HCT116 (cell line): ENCODE measurements at places on chromosomes 16 and 17.

GRCh38 chr17:74466828-74467184 lies 372 bp downstream of the CD300A start:
- H3K27ac ChIP-seq: no peak overlapping the region
- no peaks in the 10 kb centered on the region for H3K4me1 ChIP-seq
- no peaks in the 10 kb centered on the region for H3K27me3 ChIP-seq
- H3K36me3 ChIP-seq: no peaks in the 10 kb centered on the region
- no peak overlapping the region for H3K4me3 ChIP-seq
- no peak for DNase-seq

GRCh38 chr17:22171631-22172030 lies 479.3 kb downstream of the KCNJ18 start:
- H3K4me3 ChIP-seq: no peak overlapping the region
- no peaks in the 10 kb centered on the region for H3K27me3 ChIP-seq
- H3K27ac ChIP-seq: no peak overlapping the region
- no peaks in the 10 kb centered on the region for H3K36me3 ChIP-seq
- DNase-seq: no peak

- no peaks in the 10 kb centered on the region for H3K4me1 ChIP-seq
- no peak for DNase-seq
- H3K27ac ChIP-seq: no peak overlapping the region
- H3K27me3 ChIP-seq: no peaks in the 10 kb centered on the region
- no peaks in the 10 kb centered on the region for H3K36me3 ChIP-seq
Measured at GRCh38 chr16:64478252-64478906, 643.5 kb downstream of the CDH11 start.

GRCh38 chr17:11950771-11951519 lies 46.3 kb downstream of the ZNF18 start:
- DNase-seq: no peak
- H3K36me3 ChIP-seq: no peaks in the 10 kb centered on the region
- no peaks in the 10 kb centered on the region for H3K27me3 ChIP-seq
- no peak overlapping the region for H3K4me3 ChIP-seq
- no peak overlapping the region for H3K27ac ChIP-seq

- H3K4me3 ChIP-seq: no peak overlapping the region
- DNase-seq: no peak
- H3K27me3 ChIP-seq: no peaks in the 10 kb centered on the region
- H3K4me1 ChIP-seq: peaks cover 6% of the 10 kb centered on the region; the same call in 1 of the 2 replicates
- no peak overlapping the region for H3K27ac ChIP-seq
Measured at GRCh38 chr16:67304020-67304419, 22.5 kb downstream of the KCTD19 start.

DNA sequence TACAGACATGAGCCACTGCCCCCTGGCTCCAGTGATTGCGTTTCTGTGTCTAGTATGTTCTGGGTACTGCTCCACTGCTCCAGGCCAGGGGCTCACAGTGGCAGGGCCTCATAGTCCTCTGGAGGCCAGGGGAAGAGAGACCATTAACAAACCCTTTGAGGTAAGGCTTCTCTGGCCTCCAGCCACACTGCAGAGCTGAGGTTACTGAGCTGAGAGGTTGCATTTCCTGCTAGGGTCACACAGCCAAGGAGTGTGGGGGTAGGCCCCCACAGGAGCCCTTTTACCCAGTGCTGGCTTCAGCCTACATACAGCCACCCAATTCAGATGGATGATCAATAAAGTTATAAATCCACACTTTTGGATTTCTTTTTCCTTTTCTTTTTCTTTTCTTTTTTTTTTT lies 50.4 kb upstream of the DLX4 start:
- H3K4me1 ChIP-seq: peaks cover 31% of the 10 kb centered on the region
- no peaks in the 10 kb centered on the region for H3K36me3 ChIP-seq

DNA sequence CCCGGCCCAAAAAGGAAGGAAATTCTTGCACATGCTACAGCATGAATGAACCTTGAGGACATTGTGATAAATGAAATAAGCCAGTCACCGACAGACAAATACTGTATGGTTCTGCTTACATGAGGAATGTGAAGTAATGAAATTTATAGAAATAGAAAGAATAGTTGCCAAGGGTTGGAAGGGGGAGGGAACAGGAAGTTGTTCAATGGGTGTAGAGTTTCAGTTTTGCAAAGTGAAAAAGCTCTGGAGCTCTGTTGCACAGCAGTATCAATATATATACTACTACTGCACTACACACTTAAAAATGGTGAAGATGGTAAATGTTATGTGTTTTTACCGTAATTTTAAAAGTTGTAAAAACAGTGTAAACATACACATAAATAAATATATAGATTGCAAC lies 43.7 kb downstream of the PKD1L3 start:
- peaks cover 5% of the 10 kb centered on the region; the same call in 1 of the 2 replicates for H3K4me1 ChIP-seq
- no peak overlapping the region for H3K27ac ChIP-seq
- no peaks in the 10 kb centered on the region for H3K36me3 ChIP-seq
- no peaks in the 10 kb centered on the region for H3K27me3 ChIP-seq

DNA sequence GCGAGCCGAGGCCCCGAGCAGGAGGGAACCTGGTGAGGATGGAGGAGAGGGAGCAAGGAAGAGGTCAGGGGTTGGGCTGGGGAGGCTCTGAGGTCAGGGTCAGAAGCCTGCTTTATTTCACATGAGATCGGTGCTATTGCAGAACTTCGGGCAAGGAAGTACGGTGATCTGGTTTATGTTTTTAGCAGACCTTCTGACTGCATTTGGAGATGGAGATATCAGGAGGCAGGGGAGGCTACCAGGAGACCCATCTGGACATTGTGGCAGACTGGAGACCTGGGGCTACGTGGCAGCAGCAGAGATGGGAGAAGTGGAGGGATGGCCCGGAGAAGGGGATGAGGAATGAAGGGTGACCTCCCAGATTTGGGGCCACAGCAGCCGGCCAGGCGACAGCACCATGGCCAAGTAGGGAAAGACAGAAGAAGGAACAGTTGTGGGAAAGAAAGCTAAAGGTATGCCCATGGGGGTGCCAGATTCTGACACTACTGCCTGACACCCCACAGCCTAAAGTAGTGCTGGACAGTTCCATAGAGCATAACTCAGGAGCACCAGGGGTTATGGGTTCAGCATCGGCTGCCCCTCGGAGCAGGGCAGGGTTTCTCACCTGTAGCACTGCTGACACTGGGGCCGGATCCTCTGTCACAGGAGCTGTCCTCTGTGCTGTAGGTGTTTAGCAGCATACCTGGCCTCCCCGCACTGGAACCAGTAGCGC lies 7.4 kb downstream of the CACNG4 start:
- H3K27ac ChIP-seq: no peak overlapping the region
- no peaks in the 10 kb centered on the region for H3K27me3 ChIP-seq
- no peak for DNase-seq
- no peak overlapping the region for H3K4me3 ChIP-seq
- H3K36me3 ChIP-seq: no peaks in the 10 kb centered on the region

GRCh38 chr17:52306314-52306713 lies 147.8 kb upstream of the CA10 start:
- no peak for DNase-seq
- no peak overlapping the region for H3K27ac ChIP-seq
- no peaks in the 10 kb centered on the region for H3K27me3 ChIP-seq
- no peaks in the 10 kb centered on the region for H3K36me3 ChIP-seq

GRCh38 chr17:47663912-47664623 lies 14.3 kb downstream of the KPNB1 start:
- 0 out of 2 replicates have a peak overlapping the region, but pooled peaks have one; percentile 0 for H3K27ac ChIP-seq
- peaks cover 89% of the 10 kb centered on the region for H3K36me3 ChIP-seq
- DNase-seq: peak; percentile 48
- no peaks in the 10 kb centered on the region for H3K4me1 ChIP-seq

DNA sequence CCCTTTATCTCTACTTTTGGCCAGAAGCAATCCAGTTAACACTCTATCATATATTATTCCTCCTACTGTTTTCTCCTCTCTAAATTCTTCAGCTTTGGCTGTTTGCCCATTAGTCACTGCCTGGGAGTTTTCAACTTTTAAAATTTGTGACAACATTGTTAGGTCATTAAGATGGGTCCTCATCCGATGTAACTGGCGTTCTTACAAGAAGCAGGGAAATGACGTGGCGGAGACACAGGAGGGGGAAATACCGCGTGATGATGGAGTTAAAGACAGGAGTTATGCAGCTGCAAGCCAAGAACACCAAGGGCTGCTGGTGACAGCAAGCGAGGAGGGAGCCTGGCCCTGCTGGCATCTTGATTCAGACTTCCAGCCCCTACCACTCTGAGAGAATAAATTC lies 34.8 kb upstream of the CPHXL start:
- H3K4me3 ChIP-seq: no peak overlapping the region
- peaks cover 12% of the 10 kb centered on the region; the same call in 1 of the 2 replicates for H3K27me3 ChIP-seq
- H3K36me3 ChIP-seq: no peaks in the 10 kb centered on the region
- no peak for DNase-seq
- H3K27ac ChIP-seq: no peak overlapping the region

GRCh38 chr17:56481659-56482058 lies 111.8 kb upstream of the NOG start:
- H3K27ac ChIP-seq: no peak overlapping the region
- no peak overlapping the region for H3K4me3 ChIP-seq
- peaks cover 31% of the 10 kb centered on the region; the same call in 1 of the 2 replicates for H3K27me3 ChIP-seq
- H3K36me3 ChIP-seq: no peaks in the 10 kb centered on the region

GRCh38 chr17:50268743-50269275 lies 5.5 kb upstream of the TMEM92 start:
- no peak for DNase-seq
- no peaks in the 10 kb centered on the region for H3K27me3 ChIP-seq
- no peak overlapping the region for H3K27ac ChIP-seq
- no peak overlapping the region for H3K4me3 ChIP-seq
- no peaks in the 10 kb centered on the region for H3K36me3 ChIP-seq

- no peak for DNase-seq
- no peaks in the 10 kb centered on the region for H3K4me1 ChIP-seq
- H3K27me3 ChIP-seq: no peaks in the 10 kb centered on the region
- no peak overlapping the region for H3K27ac ChIP-seq
- H3K4me3 ChIP-seq: no peak overlapping the region
Measured at GRCh38 chr17:74816905-74817620, 40.9 kb upstream of the NAT9 start.

DNA sequence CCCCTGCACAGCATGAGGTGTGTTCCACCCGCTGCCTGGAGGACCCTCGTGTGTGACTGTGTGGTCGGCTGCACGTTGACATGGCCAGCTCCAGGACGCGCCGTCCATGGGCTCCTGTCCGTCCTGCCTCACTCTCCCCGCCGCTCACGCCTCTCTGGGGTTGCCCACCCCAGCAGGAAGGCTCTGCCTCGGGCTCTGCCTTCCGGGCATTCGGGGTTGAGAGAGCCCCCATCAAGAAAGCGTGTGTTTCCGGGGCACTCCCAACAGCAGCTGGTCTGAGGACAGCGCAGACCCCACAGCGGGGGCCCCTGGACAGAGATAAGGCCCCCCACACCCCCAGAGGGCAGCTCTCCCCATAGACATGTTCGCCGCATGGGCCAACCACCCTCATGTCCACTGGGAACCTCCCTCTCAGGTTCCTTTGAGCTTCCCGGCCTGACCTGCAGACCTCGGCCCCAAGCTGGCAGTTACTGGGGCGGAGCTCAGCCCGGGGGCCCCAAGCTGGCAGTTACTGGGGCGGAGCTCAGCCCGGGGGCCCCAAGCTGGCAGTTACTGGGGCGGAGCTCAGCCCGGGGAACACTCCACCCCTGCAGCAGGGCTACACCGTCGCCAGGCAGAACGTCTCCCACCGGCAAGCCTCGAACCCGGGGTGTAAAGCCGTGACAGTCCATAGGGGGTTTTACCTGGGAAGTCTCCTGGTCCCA lies 8.4 kb upstream of the PIEZO1 start:
- H3K36me3 ChIP-seq: no peaks in the 10 kb centered on the region
- no peaks in the 10 kb centered on the region for H3K27me3 ChIP-seq
- peaks cover 11% of the 10 kb centered on the region; the same call in 1 of the 2 replicates for H3K4me1 ChIP-seq

GRCh38 chr17:31394544-31394943 lies 3.1 kb downstream of the RAB11FIP4 start:
- H3K27ac ChIP-seq: no peak overlapping the region
- H3K4me3 ChIP-seq: no peak overlapping the region
- H3K36me3 ChIP-seq: no peaks in the 10 kb centered on the region
- H3K27me3 ChIP-seq: no peaks in the 10 kb centered on the region
- DNase-seq: no peak

DNA sequence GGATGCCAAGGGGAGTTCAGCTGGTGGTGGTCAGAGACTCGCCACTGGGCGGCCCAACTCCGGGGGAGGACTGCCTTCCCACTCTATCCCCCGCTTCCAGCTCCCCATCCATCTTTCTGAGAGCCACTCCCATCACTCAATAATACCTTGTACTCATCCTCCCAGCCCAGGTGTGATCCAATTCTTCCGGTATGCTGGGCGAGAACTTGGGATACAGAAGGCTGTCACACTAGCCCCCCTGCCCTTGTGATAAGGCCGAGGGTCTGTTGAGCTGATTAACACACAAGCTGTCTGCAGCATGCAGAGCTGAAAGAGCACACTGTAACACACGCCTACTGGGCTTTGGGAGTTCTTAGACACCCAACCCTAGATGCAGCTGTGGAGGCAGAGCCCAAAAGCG lies 460.4 kb upstream of the EEF2KMT start:
- no peaks in the 10 kb centered on the region for H3K36me3 ChIP-seq
- H3K27me3 ChIP-seq: no peaks in the 10 kb centered on the region
- no peak for DNase-seq
- H3K4me3 ChIP-seq: no peak overlapping the region
- H3K4me1 ChIP-seq: no peaks in the 10 kb centered on the region; the same call in 1 of the 2 replicates

GRCh38 chr17:62735044-62735651 lies 73.0 kb downstream of the MARCHF10 start:
- H3K4me3 ChIP-seq: no peak overlapping the region
- no peak for DNase-seq
- no peaks in the 10 kb centered on the region for H3K4me1 ChIP-seq
- no peaks in the 10 kb centered on the region for H3K27me3 ChIP-seq
- no peaks in the 10 kb centered on the region for H3K36me3 ChIP-seq

DNA sequence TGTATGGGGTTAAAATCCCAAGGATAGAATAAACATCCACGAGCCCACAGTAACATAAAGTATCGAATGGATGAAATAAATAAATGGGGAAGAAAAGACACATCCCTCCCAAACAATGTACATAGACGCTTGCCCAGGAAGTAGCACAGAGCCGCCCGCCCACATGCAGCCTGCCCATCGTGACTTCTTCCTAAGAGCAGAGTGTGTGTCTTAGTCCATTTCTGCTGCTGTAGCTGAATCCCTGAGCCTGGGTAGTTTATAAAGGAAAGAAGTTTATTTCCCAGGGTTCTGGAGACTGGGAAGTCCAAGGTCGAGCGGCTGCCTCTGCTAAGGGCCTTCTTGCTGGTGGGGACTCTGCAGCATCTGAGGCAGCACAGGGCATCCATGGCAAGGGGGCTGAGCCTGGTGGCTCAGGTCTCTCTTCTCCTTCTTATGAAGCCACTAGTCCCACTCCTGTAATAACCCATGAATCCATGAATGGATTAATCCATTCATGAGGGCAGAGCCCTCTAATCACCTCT lies 39.4 kb upstream of the ZNF469 start:
- H3K27me3 ChIP-seq: no peaks in the 10 kb centered on the region; the same call in 1 of the 2 replicates
- no peak for DNase-seq
- no peaks in the 10 kb centered on the region for H3K36me3 ChIP-seq
- no peak overlapping the region for H3K4me3 ChIP-seq
- no peak overlapping the region for H3K27ac ChIP-seq
- H3K4me1 ChIP-seq: no peaks in the 10 kb centered on the region

GRCh38 chr16:86966777-86967176 lies 350.4 kb downstream of the C16orf95 start:
- peaks cover 11% of the 10 kb centered on the region; the same call in 1 of the 2 replicates for H3K27me3 ChIP-seq
- DNase-seq: no peak
- H3K36me3 ChIP-seq: no peaks in the 10 kb centered on the region
- H3K27ac ChIP-seq: no peak overlapping the region
- H3K4me1 ChIP-seq: no peaks in the 10 kb centered on the region
- no peak overlapping the region for H3K4me3 ChIP-seq

GRCh38 chr17:27621536-27621935 lies 9.5 kb upstream of the LGALS9 start:
- H3K4me1 ChIP-seq: no peaks in the 10 kb centered on the region
- DNase-seq: no peak
- no peak overlapping the region for H3K27ac ChIP-seq
- H3K36me3 ChIP-seq: peaks cover 4% of the 10 kb centered on the region; the same call in 1 of the 2 replicates
- H3K27me3 ChIP-seq: no peaks in the 10 kb centered on the region
- no peak overlapping the region for H3K4me3 ChIP-seq
